ENCODE measurements at places on chromosomes 4 and X.

GRCh38 chrX:24027985-24028384, 999 bp upstream of the KLHL15 start:
- DNase-seq = no peak

DNA sequence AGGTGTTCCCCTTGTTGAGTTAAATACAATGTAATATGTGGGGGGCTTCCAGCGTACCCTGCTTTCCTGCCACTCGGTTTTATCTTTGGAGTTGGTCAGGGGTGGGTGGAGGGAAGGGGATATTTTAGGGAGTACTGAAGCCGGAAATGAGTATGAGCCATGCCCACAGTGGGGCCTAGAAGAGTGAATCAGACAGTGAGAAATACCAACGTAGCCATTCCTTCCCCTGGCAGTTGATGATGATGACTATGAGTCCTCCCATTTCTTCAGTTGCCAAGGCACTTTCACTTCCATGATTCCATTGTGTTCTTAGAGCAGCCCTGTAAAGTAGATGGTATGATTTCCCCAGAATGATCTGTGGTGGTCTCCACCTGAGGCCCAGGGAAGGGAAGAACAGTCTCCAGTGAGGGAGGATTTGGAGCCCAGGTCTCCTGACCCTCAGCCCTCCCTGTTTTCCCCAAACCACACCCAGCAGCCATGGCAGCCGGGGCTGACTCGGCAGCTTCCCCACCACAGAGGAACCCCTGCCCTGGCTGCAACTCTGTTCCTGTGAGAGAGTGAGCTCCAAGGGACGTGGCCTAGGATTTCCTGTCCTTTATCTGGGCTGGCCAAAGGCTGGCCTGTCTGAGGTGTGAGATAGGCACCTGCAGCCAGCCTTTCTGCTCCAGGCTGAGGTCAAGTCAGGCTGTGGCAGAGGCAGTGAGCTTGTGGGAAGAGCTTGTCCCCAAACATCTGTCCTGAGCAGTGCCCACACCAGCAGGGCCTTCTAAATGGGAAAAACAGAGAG, 52.7 kb downstream of the STARD8 start:
- no peak for DNase-seq

GRCh38 chr4:25859429-25860148, 3.2 kb downstream of the SEL1L3 start:
- DNase-seq = peak; percentile 26

DNA sequence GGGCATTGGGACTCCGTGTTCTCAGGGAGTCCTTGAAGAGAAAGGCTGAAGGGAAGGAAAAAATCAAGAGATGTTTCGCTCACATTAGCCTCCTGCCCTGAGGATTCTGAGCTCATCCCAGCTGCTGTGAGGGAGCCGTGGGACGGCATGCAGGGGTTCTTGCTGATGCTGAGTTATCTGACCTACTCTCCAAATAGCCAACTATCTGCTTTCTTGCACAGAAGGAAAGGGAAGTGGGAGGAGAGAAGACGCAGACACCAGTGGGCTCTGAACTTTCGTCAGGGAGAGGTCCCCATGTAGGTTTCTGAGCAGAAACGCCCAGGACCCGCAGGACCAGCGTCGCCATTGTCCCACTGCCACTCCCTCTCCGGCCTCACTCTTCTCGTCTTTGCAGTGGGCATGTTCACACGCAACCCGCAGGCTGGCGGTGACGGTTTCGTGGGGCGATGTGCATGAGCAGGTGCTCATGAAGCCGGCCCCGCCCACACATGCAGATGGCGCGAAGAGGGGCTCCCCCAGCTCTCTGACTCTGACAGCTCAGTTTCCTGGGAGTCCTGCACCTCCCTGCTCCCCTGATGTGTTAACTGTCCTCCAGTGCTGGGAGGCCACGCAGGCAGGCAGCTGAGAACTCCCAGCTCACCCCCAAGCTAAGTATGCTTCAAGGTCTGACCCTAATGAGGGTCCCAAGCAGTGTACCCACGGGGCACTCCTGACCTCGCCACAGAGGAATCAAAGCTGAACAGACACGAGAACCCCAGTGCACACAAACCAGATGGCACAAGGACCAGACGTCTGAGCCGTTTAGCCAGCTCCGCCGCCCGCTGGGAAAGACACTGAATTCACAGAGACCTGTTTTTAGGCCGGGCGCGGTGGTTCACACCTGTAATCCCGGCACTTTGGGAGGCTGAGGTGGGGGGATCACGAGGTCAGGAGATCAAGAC, 13.6 kb upstream of the ABLIM2 start:
- DNase-seq = peak; percentile 79

- DNase-seq = no peak
Observed at GRCh38 chrX:151712253-151712652, 3.6 kb upstream of the FATE1 start.

GRCh38 chr4:123260653-123261052, 135.9 kb upstream of the SPRY1 start:
- no peak for DNase-seq

DNA sequence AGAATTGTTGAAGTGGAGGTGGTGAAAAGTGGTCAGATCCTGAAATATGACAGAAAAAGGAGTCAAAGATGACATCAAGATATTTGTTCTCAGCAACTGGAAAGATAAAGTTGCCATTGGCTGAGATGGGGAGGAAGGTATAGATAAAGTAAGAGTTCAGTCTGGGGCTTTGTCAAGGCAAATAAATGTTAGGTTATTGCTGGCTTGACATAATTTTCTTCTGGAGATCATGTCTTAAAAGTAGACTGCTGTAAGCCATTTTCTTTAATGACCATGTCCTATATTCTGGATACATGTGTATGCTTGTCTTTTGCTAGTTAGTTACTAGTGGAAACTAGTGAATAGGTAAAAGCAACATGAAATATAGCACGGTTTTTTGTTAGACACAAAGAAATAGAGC, 5.6 kb downstream of the USP53 start:
- no peak for DNase-seq

- no peak for DNase-seq
Observed at GRCh38 chrX:41445781-41446358, 1.3 kb upstream of the NYX start.

DNA sequence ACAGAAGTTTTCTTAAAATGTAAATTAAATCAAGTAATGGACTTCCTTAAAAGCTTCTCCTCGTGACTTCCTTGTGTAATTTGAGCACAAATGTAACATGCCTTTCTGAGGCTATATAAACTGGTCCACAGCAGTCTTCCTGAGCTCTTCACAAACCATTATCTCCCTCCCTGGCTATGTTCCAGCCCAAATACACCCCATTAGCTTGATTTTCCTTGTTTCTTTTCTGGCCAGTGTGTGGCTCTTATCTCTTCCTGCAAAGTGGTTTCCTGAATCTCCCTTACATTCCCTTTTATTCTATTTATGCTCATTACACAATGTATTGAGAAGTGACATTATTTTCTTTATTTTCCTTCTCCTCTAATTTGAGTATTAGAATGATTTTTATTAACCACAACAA, 1085.3 kb upstream of the PCDH10 start:
- no peak for DNase-seq

DNA sequence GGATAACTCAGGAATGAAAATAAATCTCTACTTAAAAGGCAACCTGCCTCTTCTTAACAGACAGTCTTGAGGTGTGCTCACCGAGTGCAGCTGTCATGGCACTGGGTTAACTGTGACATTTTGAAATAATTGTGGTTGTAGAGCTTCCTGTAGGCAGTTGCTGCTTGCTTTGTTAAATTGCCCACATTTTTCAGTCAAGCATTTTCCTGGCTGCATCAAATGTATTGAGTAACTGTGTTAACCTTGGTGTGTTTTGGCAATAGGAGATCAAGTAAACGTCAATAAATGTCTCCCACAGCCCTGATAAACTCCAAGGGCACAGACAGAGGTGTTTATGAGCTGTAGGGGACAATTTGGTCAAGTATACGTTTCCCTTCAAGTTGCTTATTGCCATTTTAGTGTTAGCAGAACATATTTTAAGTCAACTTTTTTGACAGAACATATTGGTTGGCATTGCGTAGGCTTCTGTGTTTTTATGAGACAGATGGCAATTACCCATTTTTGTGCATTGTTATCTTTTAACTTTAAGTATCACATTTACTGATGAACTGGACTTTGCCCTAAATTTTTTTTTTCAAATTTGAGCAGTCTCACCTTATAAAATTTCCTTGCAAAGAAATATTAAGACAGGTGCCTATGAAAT, 527.4 kb downstream of the C4orf33 start:
- no peak for DNase-seq

- no peak for DNase-seq
Observed at GRCh38 chr4:96379524-96379923, 539.6 kb downstream of the PDHA2 start.

DNA sequence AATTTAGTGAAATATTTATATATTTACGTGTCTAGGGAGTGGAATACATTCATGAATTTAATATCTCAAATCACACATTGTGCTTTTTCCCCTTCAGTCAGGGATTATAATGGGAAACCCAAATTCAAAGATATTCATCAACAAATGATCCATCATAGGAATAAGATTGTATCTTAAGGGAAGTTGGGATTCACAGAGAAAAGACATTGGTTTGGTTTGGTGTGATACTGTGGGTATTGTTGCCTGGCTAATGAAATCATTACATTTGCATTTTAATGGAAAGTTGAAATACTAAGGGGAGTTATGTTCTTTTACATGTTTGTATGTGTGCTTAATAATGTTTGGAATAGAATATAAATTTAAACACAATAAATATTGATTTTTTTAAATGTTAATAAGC, 1.7 kb downstream of the TET2 start:
- DNase-seq = no peak

DNA sequence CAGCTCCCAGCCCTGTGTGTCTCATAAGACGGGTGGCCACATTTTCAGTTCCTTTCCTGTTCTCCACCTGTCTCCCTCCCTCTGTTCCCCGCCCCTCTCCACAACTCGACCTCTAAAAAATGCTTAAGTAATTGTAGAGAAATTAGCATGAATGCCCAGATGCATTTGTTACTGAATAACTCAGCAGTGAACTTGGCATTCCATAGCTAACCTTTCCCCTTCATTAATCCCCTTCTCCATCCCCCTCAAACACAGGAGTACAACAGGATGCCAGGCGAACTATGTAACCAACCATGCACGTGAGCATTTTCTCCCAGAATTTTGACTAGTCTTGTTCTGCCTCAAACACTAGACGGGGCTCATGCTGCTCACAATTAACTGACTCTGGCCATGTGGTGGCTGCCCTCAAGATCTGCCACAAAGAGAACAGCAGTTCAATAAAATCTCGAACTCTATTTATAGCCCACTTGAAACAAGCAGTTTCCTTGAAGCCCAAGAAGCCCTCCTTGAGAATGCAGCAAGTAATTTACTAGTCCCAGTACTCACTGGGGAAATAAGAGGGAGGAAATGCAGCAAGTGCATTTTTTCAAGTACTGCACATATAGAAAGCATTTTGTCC, 351.2 kb downstream of the ARHGAP24 start:
- peak; percentile 41 for DNase-seq

All from GM12865 (cell line).